Activated T-helper 17 cell treated with anti-CD3 and anti-CD28 coated beads, Interleukin-2, amount 50 U/mL, for 72 hours (primary cell): ENCODE measurements at places on chromosomes 7 and 10. TPM values are rescaled to one million over a fixed set of nuclear protein-coding genes. Genes with fewer than 3 reads are reported as not detected.

- peak; percentile 6 for ATAC-seq
Measured at GRCh38 chr7:116630932-116631671, 40.9 kb upstream of the MET start.

GRCh38 chr10:70496341-70497119 is 18.0 kb downstream of the PALD1 start:
- no peak for ATAC-seq

GRCh38 chr10:17523917-17524316 is 69.5 kb upstream of the ST8SIA6 start:
- no peak for ATAC-seq

Gene ZNF503
- 0.13 TPM for total RNA-seq

Gene SEMA3A
- 0.13 TPM for total RNA-seq

Gene KCP
- 0.09 TPM for total RNA-seq

GRCh38 chr7:28088901-28089714 is 91.5 kb downstream of the JAZF1 start:
- no peak for ATAC-seq

Gene ADARB2
- total RNA-seq, result not detected

DNA sequence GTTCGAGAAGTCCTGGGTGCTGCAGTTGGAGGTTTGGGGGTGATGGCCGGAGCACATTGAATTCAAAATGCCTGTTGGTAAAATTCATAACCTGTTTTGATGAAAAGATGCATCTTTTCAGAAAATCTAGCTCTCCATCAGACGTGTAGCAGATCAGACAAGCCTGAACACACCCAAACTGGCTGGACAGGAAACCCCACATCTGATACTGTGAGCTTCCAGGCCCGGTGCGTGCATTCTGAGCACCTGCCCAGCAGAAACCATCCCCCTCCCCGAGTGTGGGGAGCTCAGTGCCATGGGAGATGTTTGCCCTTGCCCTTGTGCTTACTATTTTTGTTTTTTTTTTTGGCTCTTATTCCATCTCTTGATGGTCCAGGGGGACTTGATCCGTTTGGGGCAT is 417.1 kb downstream of the TCERG1L start:
- ATAC-seq, result no peak

- ATAC-seq, result no peak
Measured at GRCh38 chr7:1211611-1212010, 21.1 kb upstream of the UNCX start.

- ATAC-seq, result peak; percentile 76
Measured at GRCh38 chr7:37440738-37441385, 7.8 kb downstream of the ELMO1 start.
